NCI-H1694 treated with DMSO at 0.1 percent for 48 hours (cell line): ENCODE measurements at places on chromosomes 7 and 10.

DNA sequence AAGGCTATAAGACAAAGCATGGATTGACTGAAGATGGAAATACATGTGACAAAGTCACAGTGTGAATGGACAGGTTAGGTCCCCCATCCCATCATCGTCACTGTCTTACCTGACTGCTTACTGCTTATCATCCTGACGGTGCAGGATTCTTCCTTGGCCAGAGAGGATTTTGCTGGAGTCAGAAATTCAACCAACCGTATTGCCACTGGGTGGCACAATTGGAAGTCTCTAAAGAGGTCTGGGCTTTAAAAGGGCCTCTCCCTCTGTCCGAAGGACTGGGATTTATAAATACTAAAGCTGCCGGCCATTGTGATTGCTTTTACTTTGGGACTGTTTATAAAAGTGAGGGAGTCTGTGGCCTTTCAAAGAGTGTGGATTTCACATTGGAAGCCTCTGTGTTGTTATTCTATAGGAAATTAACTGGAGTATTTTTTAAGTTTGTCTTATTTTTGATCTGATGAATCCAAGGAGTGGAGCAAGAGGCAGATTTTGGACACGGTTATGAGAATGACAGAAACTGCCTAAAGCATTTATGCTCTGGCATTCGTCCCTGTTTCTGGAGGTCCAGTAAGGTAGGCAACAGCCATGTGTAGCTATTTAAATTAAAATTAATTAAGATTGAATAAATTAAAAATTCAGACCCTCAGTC, 113.3 kb upstream of the CREB5 start:
- peak; percentile 39 for DNase-seq

DNA sequence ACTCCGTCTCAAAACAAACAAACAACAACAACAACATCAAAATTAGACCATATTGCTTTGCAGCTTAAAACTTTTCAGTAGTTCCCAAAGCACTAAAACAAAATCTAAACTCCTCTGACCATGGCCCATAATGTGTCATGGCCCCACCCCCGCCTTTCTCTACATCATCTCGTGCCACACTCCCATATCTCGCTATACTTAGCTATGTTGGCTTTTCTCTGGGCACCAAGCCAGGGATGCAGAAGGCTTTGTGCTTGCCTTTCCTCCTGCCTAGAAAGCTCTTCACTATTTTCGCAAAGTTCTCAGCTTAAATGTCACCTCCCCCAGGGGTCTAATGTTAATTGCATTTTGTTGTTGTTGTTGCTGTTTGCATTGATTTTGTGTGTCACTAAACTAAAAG, 15.1 kb upstream of the SLC16A12 start:
- DNase-seq = no peak

DNA sequence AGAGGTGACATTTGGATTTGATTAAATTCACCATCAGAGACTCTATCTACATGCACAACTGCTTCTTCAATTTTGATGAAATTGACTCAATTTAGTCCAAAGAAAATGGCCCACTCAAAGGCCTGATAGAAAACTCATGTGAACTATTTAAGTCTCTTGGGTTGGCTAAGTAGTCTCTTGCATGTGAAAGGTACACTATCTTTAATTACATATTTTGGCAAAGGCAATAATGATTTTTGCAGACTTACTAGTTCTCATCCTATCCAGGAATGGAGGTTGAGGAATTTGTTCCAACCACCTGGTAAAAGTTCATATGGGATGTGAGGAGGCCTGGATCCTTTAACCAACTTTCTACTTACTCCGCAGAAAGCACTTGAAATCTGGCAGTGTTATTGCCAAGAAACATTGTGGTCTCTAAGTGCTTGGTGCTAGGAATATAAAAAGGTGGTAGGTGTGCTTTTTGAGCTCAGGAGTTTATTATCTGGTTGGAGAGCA, 618.6 kb upstream of the MKI67 start:
- no peak for DNase-seq

GRCh38 chr10:20630092-20630643, 266.9 kb downstream of the NEBL start:
- DNase-seq = no peak

DNA sequence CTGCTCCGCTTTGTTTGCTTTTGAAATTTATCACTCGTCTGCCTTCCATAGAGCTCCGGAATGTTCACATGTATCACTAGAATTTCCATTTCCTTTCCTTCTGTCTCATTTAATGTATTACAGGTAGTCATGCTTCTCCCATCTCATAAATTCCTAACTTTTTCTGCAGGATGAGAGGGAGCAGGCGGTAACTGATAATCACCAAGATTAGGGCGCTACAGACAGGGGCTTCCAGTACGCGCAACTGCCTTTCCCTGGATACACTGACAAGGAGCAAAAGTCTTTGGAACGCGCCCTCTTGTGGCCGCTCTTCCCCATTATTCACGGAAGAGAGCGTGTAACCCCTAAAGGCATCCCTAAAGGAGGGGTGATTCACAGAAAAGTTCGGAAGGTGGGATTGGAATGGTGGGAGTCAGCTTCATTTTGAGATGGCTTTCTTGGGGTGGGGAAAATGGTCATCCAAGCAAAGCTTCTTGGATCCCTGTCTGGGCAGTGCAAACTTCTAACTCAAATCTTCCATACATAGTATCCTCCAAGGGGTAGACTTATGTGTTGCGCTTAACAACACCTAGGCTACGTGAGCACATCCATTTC, 6.5 kb downstream of the INHBA start:
- DNase-seq = no peak

DNA sequence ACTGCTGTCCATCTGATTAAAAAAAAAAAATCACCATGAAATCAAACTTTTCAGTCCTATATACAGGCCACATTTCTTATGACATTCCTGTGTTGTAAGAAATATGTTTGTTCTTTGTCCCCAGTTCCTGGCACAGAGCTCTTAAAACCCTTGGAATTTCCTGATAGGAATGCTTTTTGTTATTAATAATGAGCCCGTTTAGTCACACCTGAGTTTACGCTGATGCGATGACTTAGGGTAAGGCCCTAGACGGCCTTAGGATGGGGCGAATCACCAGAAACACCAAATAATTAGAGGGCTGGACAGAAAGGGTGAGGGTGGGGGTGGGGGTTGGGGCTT, 17.5 kb downstream of the TSPAN15 start:
- no peak for DNase-seq

GRCh38 chr10:86665218-86665607, 3.1 kb upstream of the LDB3 start:
- DNase-seq = no peak

- DNase-seq = no peak
These were observed 152.8 kb downstream of the RTKN2 start for GRCh38 chr10:62115842-62116241.

- DNase-seq = no peak
These were observed 27.8 kb upstream of the NUB1 start for GRCh38 chr7:151313857-151314256.

GRCh38 chr10:89351780-89352597, 24.2 kb downstream of the IFIT3 start:
- DNase-seq = no peak

GRCh38 chr10:88478256-88478655, 104.9 kb downstream of the RNLS start:
- DNase-seq = peak; percentile 1

DNA sequence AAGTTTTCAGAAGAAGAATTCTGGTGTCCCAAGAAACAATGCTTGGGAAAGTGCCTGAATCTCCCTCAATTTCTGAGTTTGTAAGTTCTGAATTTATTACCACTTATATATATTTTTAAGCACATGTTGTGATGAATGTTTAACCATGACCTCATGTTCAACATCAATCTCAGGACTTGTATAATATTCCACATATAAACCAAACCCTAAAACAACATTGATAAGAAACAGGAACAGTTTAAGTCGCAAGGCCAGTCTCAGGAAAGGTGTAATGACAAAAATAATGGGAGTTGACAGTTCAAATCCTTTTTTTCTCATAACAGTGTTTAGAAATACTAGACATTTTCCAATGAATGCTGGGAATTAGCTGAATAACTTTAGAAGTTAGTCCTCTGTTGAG, 22.8 kb downstream of the NRP1 start:
- no peak for DNase-seq

- DNase-seq = no peak
These were observed 93.5 kb upstream of the KIAA1217 start for GRCh38 chr10:24115403-24115802.

- DNase-seq = no peak
These were observed 559.9 kb downstream of the INHBA start for GRCh38 chr7:41142904-41143473.

GRCh38 chr7:22559829-22560489, 60.0 kb upstream of the STEAP1B start:
- peak; percentile 65 for DNase-seq
